Parietal lobe (tissue), 2 donors: ENCODE measurements at places on chromosomes 7 and 10. TPM values are rescaled to one million over a fixed set of nuclear protein-coding genes. Genes with fewer than 3 reads are reported as not detected.

The TAS2R4 gene
- total RNA-seq = 16.6 TPM

The AGR2 gene
- total RNA-seq = not detected

The GPR15LG gene
- total RNA-seq = not detected

The TLL2 gene
- total RNA-seq = 0.63 TPM

The FGFBP3 gene
- total RNA-seq = 28.5 TPM

The TMEM209 gene
- total RNA-seq = 12.5 TPM

The VIPR2 gene
- 0.63 TPM for total RNA-seq

The LRIT1 gene
- not detected for total RNA-seq

The SLC25A13 gene
- total RNA-seq = 9.4 TPM

The COPG2 gene
- total RNA-seq = 51.3 TPM

The SKIDA1 gene
- total RNA-seq = 9.4 TPM

The SLIT1 gene
- 98.0 TPM for total RNA-seq
